ENCODE measurements at places on chromosomes 7 and 10.

DNA sequence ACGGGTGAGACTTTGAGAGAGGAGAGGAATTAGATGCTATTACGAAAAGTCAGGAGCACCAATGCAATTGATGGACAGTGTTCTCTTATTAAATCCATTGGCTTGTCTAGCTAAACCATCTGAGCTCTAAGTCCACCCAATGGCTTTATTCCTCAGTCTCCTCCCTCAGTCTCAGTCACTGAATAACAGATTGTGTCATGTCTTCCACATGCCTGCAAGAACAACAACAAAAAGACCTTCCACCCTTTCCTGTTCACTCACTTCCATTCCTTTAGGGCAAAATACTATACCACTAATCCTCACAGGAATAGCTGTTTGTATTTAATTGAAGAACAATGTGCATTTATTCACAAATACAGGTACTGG lies 154.8 kb upstream of the LAMB4 start:
- no peak for DNase-seq

GRCh38 chr10:112810711-112811151 lies 139.3 kb upstream of the TCF7L2 start:
- peak; percentile 91 for DNase-seq

DNA sequence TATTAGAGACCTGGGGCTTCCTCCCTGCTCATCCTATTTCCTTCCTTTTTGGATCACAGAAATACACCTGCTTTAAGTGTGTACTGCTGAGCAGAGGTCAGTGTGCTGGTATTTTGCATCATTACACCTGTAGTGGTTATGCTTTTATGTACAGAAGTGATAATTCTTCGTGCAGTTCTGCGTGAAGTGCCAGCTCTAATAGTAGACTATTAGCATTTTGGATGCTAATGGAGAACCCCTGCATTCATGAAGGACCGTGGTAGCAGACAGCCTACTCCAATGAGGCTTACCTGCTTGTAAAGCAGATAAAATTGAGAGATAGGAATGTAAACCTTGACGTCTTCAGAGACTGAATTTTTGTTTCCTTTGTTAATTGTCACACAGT lies 114.3 kb downstream of the CDK14 start:
- no peak for DNase-seq

DNA sequence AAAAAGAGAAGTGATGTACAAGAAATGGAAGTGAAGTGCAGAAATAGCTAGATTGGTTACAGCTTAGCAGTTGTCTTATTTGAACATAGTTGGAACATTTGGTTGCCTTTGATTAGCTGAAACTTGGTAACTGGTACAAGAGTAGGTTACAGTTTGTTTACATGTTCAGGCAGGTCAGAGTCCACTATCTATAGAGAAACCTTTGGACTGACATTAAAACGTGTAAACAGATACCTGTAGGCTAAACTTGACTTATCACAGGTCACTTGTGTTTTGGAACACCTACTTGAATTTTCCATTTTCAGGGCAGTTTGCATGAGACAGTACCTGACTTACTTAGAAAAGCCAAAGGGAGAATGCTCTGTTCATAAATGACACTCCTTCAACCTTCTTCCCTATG lies 28.5 kb upstream of the CYP2C8 start:
- DNase-seq: no peak

- no peak for DNase-seq
Measured at GRCh38 chr7:68613405-68613804, 984.9 kb upstream of the AUTS2 start.

- no peak for DNase-seq
Measured at GRCh38 chr7:151756076-151756731, 120.7 kb downstream of the PRKAG2 start.

DNA sequence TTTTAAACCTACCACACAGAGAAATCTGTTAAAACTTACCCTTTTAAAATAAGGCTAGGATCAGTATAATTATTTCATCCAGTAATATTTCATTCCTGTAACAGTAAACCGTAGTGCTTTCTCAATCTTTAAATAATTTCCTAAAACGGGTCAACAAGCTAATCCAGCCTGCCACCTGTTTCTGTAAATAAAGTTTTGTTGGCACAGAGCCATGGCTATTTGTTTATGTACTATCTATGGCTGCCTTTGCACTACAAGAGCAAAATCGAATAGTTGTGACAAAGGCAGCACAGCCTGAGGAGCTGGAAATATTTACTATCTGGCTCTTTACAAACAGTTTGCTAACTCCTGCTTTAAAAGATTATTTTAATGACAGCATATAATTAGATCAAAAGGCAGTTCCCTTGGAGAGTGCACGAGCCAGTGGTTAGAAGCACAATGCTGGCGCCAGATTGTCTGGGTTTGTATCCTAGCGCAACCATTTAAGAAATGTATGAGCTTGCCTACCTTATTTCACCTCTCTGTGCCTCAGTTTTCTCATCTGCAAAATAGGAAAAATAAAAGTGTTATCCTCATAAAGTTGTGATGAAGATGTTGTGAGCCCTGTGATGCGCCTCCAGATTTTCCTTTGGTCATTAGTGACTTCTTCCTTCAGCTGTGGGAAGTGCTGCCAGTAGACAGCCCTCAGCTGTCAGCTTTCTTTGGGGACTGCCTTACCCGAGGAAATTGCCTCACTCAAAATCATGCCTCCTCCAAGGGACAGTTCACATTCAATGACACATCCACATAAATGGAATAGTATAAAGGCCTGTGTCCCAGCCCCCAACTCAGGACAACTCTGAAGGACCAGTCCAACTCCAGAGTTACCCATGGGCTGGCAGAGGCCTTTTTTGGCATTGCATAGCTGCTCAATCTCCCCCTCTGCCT lies 11.8 kb upstream of the MIOS start:
- no peak for DNase-seq

DNA sequence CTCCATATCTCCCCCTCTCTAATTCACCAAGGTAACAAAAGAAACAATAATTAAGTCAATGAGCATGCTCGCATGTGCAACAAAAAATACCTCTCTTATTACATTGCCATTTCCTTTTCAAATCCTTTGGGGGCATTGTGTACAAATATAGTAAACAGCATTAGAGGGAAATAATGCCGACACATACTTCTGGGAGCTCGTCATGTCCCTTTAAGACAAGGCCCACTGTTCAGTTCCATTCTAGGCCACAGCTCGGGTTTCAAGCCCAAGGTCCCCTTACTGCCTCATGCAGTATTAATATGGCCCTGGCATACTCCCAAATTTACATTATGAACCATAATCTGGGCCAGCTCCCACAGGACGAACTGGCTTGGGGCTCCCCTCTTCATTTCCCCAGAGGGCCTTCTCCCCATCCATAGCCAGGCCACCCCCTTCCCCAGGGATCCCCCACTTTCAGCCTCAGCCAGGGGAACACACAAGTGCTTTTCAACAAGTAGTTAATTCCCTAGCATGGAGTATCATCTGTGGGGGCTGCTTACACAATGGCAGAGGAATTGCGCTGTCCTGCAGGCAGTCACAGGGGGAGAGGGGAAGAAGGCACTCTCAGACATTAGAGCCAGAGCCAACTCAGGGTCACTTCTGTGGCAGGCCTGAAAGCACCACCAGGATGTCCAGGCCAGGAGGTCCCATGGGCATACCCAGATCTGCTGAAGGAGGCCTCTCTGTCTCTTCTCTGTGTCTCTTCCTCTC lies 110.6 kb downstream of the KCNMA1 start:
- DNase-seq: no peak

DNA sequence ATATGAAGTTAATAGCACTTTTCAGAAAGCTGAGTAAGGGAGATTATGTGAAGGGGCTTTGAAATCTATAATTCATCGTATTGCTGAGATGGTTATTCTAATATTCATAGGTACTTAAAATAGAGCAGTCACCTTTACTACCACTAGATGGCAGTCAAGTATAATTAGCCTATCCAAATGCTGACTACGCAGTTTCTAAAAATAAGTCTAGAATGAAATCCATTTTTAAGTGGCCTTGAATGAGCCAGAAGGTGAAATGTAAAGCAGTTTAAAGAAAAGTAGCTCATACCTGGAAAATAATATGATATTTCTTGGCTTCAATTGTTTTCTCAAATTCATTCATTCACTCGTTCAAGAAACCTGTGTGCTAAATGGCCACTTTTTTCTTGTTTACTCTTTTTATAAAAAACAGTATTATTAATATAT lies 1277.1 kb downstream of the GATA3 start:
- DNase-seq: no peak

- DNase-seq: no peak
Measured at GRCh38 chr7:5414916-5415315, 8.7 kb downstream of the TNRC18 start.

- DNase-seq: no peak
Measured at GRCh38 chr7:112238852-112239610, 32.5 kb downstream of the ZNF277 start.

DNA sequence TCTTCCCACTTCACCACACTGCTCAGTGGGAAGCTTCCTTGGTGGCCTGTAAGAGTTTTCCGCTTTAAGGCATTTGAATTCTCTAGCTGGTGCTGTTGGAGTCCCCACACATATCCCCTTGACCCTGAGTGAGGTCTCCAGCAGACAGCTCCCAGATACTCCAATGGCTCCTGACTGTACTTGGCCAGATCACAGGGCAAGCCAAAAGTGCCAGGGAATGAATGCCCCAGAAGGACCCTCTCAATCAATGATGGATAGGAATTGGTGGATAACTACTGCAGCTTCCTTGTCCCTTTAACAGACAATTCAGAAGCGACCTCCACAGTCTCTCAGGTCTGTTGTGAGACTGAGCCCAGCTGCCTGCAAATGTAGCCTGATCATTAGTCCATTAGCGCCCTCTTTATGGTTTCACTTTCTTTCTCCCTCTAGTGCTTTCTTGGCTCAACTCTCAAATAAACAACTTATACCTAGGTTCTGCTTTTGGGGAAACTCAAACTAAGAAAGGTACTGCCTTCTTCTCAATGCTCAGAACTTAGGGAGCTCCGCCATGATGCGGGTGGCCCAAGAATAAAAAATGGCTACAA lies 283.0 kb downstream of the TCF7L2 start:
- no peak for DNase-seq

- DNase-seq: no peak
Measured at GRCh38 chr7:10940704-10941355, 32.8 kb upstream of the PHF14 start.

- no peak for DNase-seq
Measured at GRCh38 chr7:33050535-33051318, 11.8 kb downstream of the NT5C3A start.

DNA sequence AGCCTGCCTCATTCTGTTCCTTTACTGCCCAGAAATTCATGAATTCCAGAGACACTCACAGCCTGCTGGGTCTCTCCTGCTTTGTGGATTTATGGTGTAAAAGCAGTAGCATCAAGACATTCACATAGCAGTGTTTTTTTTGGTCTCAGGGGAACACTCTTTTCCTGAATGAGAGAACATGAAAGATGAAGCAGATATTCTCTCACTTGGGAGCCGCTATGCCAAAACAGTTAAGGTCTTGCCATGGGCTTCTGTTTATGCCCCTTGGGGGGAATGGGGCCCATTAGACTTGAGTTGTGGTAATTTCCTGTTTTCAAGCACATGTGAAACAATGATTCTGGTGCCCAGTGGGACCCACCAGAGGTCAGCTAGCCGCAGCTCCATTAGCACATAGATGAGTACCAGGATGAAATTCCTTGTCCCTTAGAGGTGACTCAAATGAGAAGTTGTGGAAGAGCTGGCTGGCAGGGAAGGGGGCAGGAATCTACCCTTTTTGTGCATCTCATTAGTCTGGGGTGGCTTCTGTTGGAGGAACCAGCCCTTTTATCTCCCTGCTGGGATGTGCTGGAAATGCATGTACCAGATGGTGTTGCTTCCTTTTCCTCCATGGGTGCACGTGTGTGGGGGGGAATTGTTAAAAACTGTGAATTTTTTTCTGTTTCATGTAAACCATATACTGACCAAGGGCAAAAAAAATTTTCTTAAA lies 13.3 kb downstream of the BMPER start:
- DNase-seq: no peak

- peak; percentile 59 for DNase-seq
Measured at GRCh38 chr10:124386186-124387077, 32.3 kb downstream of the OAT start.
